Mammary epithelial cell (primary cell): ENCODE measurements at places on chromosomes 11 and 22. TPM values are rescaled to one million over a fixed set of nuclear protein-coding genes. Genes with fewer than 3 reads are reported as not detected.

DNA sequence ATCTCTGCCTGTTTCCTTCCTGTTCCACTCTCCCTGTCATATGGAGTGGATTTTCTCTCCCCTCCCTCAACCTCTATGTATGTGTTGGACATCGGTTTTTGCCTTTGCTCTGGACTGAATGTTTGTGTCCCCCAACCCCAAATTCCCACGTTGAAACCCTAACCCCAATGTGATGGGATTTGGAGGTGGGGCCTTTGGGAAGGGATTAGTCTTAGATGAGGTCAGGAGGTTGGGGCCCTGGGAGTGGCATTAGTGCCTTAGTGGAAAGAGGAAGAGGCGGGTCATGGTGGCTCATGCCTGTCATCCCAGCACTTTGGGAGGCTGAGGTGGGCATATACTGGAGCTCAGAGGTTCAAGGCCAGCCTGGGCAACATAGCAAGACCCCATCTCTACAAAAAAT is 11.6 kb downstream of the TP53AIP1 start:
- DNase-seq: no peak

DNA sequence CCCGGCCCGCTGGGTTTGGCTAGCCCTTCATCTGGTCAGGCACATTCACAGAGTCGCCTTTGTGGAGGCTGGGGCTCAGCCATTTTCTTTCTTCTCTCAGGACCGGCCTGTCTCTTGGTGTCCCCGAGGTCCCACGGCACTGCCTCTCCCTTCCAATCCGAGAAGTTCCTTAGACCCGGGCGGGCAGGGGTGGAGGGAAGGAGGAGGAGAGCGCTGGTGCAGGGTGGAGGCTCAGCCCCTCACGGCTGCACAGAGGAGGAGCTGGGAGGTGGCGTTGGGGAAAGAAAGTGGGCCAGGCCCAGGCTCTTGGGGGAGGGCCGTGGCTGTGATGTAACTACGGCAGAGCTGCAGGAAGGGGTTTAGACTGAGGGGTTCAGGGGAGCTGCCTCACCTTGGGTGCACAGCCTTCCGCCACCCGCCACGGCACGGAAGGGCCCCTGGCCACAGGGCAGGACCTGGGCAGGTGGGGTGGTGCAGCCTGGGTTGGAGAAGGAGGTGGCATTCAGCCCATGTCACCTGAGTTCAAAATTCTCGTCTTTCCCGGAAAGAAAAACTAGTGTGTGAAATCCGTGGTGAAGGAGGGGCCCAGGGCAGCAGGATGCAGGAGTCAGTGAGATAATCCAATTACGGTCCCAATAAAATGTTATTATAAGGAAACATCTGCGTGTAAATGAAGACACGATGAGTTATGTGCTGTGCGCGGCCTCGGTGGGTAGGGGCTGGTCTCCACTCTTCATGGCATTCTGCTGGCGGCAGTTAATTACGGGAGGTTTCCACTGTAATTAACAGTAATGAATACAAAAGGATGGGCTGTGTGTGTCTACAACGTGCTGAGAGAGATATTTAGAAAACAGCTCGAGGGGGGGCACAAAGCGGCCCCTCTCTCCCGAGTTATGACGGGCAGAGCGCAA is 1.7 kb downstream of the BRSK2 start:
- no peak for DNase-seq

DNA sequence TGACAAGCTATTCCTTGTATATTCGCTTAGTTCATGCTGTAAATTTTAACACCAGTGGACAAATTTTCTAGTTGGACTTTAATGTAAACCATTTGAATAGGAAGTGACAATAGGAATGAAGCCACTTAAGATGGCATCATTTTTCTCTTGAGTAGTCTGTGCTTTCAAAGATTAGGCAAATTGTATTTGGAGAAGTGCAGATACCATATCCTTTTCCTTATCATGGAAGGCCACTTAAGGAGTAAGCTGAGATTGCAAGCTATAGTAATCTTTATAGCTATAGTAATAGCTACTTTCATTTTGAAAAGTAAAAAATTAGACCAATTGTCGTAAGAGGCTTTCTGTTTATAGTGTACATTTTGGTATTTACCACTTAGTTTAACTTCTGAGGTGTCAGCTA is 12.8 kb downstream of the CAPRIN1 start:
- no peak for DNase-seq

DNA sequence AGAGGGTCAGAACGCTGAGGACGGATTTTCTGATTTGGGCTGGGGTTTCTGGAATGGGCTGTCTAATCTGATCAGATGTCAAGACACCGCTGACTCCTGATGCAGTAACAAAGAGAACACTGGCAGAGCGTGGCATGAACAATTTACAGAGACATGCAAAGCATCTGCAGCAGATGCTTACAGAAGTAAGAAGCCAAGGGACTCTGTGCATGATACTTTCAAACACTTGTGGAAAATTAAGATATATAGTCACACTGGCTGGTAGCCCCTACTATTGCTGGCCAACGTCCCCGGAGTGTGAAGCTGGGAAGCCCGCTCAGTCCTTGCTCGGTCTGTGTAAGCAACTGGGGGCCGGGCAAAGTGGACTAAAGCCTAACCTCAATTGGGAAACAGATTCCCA is 903.7 kb downstream of the BRD1 start:
- no peak for DNase-seq

- no peak for DNase-seq
Measured at GRCh38 chr11:47917599-47918369, 62.6 kb upstream of the PTPRJ start.

DNA sequence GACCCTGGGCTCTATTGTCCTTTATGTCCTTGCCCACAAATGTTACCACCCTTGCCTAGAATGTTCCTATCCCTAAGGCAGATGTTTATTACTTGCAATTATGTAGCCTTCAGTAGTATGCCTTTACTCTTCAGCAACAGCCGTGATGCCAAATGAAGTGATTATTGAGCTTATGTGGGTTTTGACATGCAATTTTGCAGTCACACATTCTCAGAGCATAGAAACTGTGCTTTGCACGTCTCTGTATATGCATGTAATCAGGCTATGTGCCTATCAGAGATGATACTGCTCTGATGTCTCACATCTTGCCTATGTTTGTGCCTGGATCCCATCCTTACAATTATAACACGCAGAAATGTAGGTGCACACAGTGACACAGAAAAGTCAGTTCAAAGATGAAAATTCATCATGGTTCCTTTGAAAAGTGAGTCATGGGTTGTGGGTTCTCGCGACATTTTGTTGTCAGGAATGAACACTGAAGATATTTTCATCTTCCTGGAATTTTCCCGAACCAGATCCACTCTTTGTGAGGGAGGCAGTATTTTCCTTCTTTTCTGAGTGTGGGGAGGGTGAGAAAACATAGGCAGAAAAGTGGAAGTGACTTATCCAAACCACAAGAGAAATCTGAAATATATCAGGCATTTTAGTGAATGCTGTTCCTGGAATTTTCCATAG is 81.1 kb downstream of the BMAL1 start:
- DNase-seq: no peak

GRCh38 chr22:27747396-27748221 is 53.9 kb downstream of the MN1 start:
- DNase-seq: no peak

DNA sequence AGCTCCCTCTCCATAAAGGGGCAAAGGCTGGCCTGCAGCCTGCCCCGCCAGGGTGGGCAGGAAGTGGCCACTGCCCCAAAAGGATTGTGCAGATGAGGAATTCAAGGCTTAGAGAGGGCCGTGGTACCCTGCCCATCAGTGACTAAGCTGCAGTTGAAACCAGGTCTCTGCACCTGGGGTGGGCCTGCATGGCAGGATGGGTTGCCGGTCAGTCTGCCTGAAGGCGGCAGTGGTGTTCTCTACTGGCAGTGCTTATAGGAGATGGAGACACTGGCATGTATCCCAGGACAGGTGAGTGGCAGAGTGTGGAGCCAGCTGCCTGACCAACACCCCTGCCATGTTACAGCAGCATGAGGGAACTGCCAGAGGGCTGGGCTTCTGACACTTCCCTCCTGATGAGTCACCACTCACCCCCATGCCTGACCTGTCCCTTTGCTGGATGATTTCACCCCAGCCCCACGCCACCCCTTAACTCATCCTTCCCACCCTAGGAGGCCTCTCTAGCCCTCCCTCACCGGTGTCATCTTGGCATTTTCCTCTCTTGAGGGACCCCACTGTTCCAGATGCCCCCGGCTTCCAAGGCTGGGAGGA is 70.2 kb upstream of the LMO1 start:
- peak; percentile 66 for DNase-seq

DNA sequence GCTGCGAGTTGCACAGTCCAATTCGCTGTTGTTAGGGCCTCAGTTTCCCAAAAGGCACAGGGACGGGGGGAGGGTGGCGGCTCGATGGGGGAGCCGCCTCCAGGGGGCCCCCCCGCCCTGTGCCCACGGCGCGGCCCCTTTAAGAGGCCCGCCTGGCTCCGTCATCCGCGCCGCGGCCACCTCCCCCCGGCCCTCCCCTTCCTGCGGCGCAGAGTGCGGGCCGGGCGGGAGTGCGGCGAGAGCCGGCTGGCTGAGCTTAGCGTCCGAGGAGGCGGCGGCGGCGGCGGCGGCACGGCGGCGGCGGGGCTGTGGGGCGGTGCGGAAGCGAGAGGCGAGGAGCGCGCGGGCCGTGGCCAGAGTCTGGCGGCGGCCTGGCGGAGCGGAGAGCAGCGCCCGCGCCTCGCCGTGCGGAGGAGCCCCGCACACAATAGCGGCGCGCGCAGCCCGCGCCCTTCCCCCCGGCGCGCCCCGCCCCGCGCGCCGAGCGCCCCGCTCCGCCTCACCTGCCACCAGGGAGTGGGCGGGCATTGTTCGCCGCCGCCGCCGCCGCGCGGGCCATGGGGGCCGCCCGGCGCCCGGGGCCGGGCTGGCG is at the start of gene BCR:
BCR (plus strand) TSS at position 209 of the 592 bp plus-strand sequence. CDS start 452 bp downstream, outside the sequence.
- DNase-seq: peak; percentile 64

GRCh38 chr11:12167061-12168000 is 56.9 kb downstream of the MICAL2 start:
- peak; percentile 98 for DNase-seq

DNA sequence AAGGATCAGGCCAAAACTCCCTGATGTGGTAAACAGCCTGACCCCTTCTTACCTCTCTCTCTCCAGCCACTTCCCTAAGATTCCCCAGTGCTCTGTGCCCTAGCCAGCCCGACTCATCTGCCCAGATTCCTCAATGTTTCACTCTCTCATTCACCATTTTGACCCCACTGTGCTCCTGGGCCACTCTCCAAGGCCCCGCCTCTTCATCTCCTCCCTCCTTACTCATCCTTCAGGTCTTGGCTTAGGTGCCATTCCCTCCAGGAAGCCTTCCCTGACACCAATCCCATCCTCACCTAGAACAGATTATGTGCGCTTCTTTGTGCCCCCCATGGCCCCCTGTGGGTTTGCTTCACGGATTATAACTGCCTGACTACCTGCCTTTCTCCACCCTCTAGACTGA is 13.2 kb downstream of the SLC43A3 start:
- DNase-seq: no peak

GRCh38 chr11:79670882-79671281 is 230.1 kb upstream of the TENM4 start:
- DNase-seq: no peak

The VSIG10L2 gene
- not detected for total RNA-seq

The MIOX gene
- 0.32 TPM in 1 of 2 replicates, not detected in the other for total RNA-seq

The TEX54 gene
- total RNA-seq: not detected

The ZNF215 gene
- total RNA-seq: 8.0 TPM
